ENCODE measurements at places on chromosomes 6 and 20.

DNA sequence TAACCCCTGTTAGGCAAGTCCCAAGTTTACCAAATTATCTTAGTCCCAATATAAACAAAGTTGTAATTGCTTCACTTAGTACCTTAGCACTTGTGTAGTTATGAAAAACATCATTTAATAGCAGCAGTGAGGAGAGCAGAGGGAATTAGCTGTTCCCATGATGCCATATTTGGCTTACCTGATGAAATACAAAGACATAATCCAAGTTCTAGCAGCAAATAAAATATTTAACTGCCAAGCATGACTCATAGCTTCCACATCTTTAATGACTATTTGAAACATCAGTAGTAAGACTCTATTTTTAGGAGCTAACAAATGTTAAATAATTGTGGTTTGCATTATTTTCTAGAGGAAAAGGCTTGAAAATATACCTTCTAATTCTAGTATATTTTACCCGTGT is 94.0 kb upstream of the MCHR2 start:
- DNase-seq = no peak

DNA sequence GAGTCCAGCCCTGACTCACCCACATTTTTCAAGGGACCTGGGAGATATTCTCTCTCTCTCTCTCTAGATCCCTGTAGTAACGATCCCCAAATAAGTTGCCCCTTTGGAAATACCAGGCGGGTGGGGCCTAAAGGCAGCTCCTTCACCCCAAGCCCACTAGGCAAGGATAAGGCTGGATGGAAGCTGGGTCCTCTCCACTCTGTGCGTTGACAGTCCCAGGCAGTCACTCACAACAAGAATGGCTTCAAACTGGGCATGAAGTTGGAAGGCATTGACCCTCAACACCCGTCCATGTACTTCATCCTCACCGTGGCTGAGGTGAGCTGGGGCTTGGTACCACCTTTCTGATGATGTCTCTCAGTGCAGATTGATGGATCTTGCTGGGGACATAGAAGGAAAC is 21.6 kb downstream of the L3MBTL1 start:
- no peak for DNase-seq

GRCh38 chr20:15818651-15819071 is 754.6 kb downstream of the KIF16B start:
- no peak for DNase-seq

GRCh38 chr20:44861531-44862006 is 23.9 kb upstream of the YWHAB start:
- no peak for DNase-seq

GRCh38 chr6:75794954-75795739 is 46.1 kb downstream of the MYO6 start:
- no peak for DNase-seq

DNA sequence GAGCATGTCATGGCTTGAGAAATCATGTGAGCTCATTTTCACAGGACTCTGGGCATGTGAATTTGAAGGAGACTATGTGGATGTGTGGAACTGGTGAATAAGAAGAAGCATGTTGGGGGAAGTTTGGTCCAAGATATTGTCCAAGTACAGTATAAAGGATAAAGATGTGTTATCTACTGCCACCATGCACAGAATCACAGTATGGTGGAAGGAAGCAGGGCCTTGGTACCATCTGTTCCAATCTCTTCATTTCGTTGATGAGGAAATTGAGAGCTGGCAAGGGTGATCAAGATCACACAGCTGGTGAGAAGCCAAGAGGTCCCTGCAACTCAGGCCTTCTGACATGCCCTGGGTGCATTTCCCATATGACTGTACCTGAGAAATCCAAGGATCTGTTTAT is 31.5 kb upstream of the RIPOR2 start:
- no peak for DNase-seq

DNA sequence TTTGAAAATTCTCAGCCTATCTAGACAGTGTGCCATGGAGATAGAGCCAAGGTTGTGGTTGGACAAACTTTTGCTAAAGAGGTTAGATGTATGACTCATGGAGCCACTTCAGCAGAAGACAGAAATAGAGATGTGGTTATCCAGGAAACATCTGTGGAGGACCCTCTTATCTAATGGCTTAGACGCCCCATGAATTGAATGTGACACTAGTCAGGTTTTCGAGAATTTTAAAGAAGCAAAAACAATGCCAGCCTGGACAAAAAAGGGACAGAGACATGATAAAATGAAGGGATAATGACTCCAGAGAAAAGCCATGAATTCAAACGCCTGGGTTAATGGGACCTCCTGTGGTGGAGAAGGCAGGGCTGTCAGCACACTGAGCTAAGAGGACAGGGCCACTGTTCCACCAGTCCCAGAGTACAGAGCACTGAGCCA is 280.5 kb downstream of the CLVS2 start:
- no peak for DNase-seq

DNA sequence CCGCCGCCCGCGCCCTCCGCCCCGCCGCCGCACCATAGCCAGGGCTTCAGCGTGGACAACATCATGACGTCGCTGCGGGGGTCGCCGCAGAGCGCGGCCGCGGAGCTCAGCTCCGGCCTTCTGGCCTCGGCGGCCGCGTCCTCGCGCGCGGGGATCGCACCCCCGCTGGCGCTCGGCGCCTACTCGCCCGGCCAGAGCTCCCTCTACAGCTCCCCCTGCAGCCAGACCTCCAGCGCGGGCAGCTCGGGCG is 1.5 kb downstream of the FOXC1 start:
- DNase-seq = no peak

GRCh38 chr6:138234363-138234762 is 16.1 kb upstream of the PBOV1 start:
- DNase-seq = no peak

DNA sequence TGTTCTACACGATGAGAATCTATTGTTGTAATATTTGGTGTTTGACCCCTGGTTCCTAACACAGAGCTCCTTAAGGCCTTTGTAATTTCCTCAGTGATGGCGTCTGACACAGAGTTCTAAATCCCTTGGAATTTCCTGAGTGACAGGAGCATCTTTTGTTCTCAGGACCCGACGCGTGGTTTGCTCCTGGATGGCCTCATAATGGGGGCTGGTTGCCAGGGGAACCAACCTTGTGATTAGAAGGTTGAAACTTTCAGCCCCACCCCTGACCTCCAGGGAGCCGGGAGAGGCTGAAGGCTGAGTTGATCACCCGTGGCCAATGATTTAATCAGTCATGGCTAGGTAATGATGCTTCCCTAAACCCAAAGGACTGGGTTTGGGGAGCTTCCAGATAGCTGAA is 20.5 kb upstream of the ZNF133 start:
- no peak for DNase-seq

DNA sequence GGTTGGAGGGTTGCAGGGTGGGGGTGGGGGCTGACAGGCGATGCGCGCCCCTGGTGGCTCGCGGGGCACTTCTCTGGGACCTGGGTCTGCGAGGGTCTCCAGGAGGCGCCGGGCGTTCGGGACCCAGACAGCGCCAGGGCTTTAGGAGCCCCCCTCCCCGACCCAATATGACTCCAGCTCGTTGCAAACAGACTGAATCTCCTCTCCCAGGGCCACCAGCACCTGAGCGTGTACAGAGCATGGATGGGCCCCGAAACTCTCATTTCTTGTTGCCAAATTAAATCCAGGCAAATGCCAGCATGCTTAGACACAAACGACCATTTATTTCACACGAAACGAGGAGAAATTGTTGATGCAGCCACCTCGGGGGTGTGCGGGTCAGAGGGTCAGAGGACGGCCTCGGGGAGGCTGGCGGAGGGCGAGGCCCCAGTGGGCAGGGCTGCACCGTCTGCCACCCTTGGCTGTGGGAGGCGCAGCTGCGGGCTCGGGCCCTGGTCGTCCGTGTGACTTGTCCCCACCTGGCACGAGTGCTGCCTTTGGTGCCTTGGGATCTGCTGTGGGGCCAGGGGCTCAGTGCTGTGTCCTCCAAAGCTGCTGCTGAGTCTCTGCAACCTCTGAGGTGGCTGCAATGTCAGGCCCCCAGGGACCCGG is 20.9 kb upstream of the GATA5 start:
- no peak for DNase-seq

GRCh38 chr6:4336084-4336483 is 200.7 kb upstream of the ECI2 start:
- no peak for DNase-seq

DNA sequence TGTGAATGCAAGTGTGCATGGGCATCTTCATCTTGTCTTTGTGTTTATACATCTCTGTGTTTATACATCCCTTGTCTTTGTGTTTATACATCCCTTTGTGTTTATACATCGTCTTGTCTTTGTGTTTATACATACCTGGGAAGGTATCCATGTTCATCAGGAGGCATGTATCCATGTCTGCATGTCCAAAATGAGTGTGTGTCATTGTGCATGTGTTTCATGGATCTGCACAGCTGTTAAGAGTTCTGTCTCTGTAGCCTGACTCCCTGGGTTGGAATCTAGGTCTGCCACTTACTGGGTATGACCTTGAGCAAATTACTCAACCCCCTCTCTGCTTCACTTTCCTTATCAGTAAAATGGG is 50.1 kb upstream of the SIRPA start:
- no peak for DNase-seq

DNA sequence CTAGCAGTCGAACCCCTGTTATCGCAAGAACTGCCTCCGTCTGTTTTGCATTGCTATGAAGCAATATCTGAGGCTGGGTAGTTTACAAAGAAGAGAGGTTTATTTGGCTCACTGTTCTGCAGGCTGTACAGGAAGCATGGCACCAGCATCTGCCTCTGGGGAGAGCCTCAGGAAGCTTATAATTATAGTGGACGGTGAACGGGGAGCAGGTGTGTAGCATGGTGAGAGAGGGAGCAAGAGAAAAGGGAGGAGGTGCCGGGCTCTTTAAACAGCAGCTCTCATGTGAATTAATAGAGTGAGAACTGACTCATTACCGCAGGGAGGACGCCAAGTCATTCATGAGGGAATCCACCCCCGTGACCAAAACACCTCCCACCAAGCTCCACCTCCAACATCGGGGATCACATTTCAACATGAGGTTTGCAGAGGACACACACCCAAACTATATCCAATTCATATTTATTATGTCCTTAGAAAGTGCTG is 172.6 kb upstream of the KCNG1 start:
- no peak for DNase-seq

DNA sequence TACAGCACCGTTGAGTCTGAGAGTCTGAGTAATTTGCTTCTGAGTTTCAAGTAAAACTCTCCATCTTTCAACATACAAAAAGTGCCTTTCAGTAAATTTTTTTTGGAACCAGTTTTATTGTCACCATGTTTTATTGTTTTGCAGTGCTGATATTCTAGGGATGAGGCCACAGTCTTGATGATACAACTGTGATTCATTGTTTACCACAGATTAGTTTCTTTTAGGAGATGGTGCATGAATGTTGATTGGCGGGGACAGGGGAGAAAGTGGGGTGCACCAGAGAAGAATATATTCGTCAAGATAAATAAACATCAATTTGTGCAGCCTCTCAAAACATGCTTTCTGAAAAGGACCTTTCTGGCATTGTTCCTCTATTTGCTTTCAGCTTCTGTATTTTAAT is 109.0 kb downstream of the MCHR2 start:
- no peak for DNase-seq

DNA sequence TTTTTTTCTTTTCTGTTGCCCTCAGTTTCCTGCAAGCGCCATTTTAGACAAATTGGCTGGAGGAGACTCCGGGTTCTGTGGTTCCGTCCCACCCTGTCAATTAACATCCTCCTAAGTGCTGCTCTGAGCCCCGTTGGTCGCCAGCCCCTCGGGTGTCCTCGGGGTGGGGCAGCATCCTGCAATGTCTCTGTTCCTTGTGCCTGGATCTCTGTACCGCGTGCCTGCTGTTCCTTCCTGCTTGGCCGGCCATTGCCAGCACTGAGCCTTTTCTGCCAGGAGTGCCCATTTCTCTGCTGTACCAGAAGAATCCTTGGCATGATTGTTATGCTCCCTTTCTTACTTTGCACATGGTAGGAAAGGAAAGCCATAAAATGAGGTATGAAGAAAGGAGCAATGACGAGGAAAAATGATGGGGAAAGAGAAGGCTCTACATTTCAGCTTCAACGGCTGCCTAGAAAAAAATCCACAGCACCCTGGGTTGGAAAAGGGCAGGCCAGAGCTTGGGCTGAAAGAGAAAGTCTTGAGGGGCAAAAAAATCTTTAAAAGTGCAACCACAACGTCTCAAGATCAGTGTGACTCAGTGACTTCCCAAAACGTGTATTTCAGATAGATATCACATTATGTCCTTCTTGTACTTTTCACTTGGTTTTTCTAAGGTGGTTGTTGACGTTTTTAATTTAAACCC is 256.7 kb downstream of the CLIC5 start:
- no peak for DNase-seq

GRCh38 chr6:19160081-19160730 is 677.0 kb upstream of the ID4 start:
- DNase-seq = no peak

GRCh38 chr6:87907521-87907920 is 140.1 kb upstream of the SPACA1 start:
- no peak for DNase-seq

GRCh38 chr6:13116155-13116554 is 212.2 kb downstream of the TBC1D7 start:
- DNase-seq = no peak

- DNase-seq = no peak
These were observed 8.9 kb downstream of the TGIF2 start for GRCh38 chr20:36582322-36582721.

DNA sequence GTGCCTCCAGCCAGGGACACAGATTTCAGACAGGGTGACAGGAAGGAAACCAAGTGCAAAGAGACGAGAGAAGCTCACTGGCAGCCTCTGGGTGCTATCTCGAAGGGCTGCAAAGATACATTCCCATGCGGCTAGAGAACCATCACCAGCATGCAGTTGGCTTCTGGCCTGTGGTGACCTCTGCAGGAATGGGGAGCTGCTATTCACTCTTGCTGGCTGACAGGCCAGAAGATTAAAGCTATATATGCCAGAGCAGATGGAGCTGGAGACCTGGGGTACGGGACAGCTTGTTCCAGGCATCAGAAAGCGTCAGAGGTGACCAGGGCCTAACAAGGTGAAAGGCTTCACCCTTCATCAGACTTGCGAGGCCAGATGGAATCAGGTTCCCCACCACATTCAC is 20.0 kb downstream of the MAP1LC3A start:
- no peak for DNase-seq

- no peak for DNase-seq
These were observed 86.1 kb upstream of the EZR start for GRCh38 chr6:158905277-158905676.
